ENCODE measurements at places on chromosomes 6 and 20.

DNA sequence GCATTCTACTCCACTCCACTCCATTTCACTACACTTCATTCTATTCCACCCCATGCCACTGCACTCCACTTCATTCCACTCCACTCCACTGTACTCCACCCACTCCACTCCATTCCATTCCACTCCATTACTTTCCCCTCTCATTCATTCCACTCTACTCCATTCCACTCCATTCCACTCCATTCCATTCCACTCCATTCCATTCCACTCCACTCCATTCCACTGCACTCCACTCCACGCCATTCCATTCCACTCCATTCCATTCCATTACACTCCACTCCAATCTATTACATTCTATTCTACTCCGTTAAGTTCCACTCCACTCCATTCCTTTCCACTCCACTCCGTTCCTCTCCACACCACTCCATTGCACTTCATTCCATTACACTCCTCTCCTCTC lies 25.0 kb upstream of the DEFB125 start:
- DNase-seq, result no peak

DNA sequence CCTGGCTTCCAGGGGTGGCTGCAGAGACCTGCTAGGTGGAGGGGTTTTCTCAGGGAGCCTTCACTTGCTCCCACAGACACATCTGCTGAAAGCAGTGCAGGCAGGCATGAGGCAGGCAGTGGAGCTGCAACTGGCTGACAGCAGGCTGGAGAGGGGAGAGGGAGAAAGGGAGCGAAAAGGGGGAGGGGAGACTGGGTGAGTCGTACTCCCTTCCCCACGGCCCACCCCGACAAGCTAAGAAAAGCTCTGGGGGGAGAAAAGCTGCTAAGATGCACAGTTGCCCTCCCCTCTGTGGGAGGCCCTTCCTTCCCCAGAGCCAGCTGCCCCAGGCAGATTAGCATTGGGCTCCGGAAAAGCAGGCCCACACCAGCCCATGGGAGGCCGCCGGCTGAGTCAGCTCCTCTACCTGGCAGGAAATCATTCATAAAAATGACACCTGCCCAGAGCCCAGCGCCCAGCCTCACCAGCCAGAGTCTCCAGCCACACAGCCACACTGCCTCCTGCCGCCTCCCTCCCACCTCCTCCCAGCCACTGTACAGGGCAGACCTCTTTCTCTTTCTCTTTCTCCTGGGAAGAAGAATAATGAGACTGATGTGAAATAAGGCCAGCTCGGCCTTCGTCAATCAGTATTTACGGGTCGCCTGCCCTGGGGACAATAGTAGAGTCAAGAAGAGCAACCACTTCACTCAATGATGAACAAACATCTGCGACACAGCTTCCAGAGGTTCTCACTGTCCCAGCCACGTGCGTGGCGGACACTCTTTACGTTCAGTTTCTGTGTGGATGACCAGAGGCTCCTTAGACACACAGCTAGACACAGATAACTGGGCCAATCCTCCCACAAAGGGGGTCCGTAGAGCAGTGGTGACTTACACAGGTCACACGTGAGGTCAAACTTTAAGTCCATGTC lies 7.7 kb upstream of the C20orf203 start:
- no peak for DNase-seq

DNA sequence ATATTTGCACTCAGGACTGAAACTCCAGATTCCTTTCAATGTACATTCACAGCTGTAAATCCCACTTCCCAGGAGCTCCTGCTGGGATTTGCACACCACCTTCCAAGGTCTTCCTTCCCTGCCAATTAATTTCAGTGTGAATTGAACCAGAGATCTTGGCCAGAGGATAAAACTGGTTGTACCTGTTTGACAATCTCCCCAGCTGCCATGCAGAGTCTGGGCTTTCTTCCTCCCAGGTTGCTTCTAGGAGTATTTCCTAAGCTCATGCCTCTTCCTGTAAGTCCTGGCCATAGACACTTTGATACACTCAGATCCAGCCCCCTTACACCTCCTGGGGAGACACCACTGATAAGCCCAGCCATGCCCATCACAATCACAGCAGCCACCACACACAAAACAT lies 15.6 kb downstream of the MAFB start:
- DNase-seq, result no peak

- DNase-seq, result no peak
These were observed 9.1 kb downstream of the MAP3K4 start for GRCh38 chr6:161000632-161001031.

DNA sequence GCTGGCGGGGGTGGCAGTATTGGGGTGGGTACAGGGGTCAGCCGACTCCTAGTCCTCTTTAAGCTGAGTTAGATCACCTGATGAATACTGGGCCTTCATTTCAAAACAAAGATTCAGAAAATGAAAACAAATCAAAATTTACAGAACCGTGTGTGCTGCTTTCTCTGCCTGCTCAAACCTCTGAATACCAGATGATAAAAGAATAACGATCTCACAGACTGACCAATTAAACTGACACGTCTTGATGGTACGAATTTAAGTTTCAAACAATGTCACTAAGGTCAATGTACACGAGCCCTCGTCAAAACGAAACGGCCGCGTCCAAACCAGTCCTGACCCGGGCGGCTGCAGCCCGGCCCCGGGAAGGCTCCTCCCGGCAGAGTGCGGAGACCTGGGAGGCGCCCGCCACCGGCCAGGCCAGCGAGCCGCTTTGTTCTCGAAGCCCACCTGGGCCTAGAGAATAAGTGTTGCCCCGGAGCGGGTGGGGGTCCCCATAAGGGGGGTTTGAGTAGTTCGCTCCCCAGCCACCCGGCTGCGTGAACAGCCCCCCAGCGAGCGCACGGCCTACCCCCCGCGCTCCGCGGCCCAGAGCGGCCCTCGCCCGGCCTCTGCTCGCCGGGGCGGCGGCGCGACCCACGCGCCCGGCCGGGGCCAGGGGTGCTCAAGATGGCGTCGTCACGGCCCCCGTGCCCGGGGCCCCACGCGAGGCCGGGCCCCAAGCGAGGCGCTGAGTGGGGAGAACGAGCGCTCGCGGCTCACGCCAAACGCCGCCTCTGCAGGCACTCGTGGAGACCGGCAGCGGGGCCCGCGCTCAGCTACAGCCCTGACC lies 728 bp downstream of the PSMA7 start:
- no peak for DNase-seq

DNA sequence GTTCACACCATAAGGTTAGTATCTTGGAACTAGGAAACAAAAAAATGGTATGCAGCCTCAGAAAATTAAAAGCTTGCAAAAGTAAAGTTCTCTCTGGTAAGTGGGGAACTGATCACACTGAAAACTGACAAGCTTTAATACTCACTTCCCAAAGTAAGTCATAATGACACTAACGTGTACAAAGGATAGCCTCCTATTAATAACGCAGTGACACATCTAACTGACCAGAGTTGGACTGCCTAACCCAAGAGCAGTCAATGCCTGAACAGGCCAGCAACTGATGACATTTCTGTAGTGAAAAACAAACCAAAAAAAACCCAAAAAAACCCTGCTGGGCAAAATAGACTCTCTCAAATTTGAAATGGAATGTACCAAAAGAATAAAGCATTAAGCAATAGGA lies 30.7 kb downstream of the CHD6 start:
- no peak for DNase-seq

GRCh38 chr6:43277643-43278523 lies 20.2 kb upstream of the SLC22A7 start:
- DNase-seq, result no peak

- DNase-seq, result no peak
These were observed 453.6 kb downstream of the PRKN start for GRCh38 chr6:162273986-162274385.
